ENCODE measurements at places on chromosomes 3 and 15.

- peak; percentile 49 for DNase-seq
Observed at GRCh38 chr3:71210257-71211007, 373.1 kb downstream of the FOXP1 start.

GRCh38 chr15:89333959-89334509, 590 bp downstream of the POLG start:
- DNase-seq = no peak

DNA sequence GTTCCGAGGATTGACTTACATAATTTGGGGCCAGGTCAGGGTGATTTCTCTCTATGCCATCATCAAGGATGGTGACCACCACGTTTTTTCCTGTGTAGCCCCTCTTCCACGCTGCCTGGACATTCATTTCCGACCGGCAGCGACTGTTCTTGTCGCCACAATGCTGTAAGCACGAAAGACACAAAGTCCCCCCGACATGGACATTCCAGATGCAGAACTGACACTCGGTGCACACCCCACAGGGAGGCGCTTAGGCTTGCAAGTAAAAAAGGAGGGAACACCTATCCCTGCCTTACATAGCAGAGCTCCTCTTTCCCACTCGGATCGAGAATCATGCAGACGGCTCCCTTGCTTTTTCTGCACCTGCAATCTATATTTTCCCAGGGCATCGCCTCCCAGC, 58.2 kb downstream of the PCSK6 start:
- DNase-seq = no peak

GRCh38 chr15:99917252-99917651, 184.0 kb upstream of the LYSMD4 start:
- no peak for DNase-seq

DNA sequence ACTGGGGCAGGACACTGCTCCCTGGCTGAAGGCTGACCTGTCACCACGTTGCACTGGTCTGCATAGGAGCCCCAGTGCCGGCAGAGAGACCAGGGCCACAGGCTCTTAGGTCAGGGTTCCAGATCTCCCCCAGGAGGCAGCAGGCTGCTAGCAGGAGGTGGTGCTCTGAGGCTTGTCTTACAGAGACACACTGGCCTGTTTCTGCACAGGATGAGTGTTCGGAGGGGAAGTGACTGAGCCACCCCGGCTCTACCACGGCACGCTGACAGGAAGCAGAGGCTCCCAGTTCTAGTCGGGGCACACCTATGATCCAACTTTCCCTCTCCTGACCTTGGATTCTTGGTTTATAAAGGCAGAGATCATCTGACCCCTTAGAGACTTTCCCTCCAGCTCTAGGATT, 8.6 kb downstream of the FBXL22 start:
- DNase-seq = no peak

GRCh38 chr15:95368191-95368590, 962.3 kb upstream of the NR2F2 start:
- DNase-seq = no peak

GRCh38 chr3:139639662-139640061, 38.1 kb downstream of the NMNAT3 start:
- DNase-seq = no peak

DNA sequence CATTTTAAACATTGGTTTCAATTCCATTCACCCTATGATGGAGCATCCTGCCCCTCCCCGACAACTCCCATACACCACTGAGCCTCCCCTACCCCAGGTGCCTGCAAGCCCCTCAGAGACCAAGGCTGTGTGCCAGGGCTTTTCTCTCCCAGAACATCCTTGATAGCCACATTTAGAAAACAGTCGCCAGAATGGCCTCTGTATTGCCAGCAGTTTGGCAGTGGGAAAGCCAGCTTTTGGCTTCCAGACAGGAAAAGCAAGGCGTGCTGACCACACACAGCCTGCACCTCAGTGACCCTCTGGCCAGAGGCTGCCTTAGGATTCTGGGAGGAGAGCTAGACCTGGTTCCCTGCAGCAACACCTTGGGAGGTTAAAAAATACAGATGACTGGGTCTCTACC, 18.2 kb upstream of the HRH1 start:
- peak; percentile 45 for DNase-seq

- DNase-seq = no peak
Observed at GRCh38 chr3:97821287-97821773, 481 bp upstream of the CRYBG3 start.

DNA sequence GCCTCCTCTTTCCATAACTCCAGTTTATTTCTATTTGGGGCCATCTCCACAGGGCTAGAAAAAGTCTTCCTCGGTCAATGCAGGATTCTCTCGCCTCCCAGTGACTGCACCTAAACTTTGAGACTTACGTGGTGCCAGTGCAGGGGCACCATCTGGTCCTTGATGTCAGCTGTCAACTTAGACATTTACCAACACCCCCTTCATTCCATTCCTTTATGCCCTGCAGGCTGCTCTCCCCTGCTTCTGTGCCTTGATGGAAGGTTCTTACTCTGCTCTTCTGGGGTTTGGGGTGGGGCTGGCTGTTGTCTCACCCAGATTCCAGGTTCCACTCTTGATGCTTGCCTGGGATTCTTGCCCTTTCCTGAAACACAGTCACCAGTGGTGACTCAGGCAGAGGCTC, 101.8 kb downstream of the ST8SIA2 start:
- DNase-seq = no peak

GRCh38 chr15:78159395-78159794, 10.2 kb downstream of the IDH3A start:
- DNase-seq = no peak

DNA sequence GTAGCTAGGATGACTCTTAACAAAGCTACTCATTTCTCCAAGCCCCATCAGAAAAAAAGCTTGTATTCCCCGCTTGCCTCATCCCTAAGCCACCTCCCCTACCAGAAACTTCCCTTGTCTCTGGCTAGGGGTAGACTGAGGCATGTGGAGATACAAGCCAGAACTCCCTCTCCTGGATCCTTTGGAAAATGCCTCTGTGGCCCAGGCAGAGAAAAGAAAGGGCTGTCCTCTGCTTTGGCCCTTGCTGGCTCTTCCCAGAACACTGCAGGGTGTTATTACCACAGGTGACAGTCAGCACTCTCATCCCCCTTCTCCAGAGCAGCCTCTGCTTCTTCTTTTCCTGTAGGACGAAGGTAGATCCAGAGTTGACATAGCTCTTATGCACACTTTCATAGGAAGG, 15.2 kb downstream of the RMDN3 start:
- DNase-seq = no peak

- no peak for DNase-seq
Observed at GRCh38 chr3:65748326-65748725, 290.4 kb downstream of the MAGI1 start.
